ENCODE measurements at places on chromosomes 5 and 9.

DNA sequence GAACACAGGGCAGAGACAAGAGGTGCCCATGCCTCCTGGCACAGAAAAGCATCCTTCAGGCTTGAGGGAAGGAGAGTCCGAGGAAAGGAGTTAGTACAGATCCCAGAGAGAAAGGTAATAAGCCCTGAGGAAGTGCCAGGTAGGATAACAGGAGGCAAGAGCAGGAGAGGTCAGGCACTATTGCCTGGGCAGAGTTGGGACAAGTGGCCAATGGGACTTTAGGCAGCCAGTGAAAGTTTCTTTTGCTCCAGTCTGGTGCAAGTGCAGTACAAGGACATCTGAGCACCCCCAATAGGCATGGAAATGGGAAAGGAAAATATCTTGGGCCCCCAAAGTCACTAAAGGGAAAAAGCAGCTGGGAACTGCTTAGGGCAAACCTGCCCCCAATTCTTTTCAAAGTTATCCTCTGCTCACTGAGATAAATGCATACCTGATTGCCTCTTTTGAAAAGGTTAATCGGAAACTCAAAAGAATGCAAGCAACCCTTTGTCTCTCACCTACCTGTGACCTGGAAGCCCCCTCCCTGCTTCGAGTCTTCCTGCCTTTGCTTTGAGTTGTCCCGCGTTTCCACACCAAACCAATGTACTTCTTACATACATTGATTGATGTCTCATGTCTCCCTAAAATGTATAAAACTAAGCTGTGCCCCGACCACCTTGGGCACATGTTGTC lies 46.5 kb downstream of the ELOVL7 start:
- no peak for DNase-seq

DNA sequence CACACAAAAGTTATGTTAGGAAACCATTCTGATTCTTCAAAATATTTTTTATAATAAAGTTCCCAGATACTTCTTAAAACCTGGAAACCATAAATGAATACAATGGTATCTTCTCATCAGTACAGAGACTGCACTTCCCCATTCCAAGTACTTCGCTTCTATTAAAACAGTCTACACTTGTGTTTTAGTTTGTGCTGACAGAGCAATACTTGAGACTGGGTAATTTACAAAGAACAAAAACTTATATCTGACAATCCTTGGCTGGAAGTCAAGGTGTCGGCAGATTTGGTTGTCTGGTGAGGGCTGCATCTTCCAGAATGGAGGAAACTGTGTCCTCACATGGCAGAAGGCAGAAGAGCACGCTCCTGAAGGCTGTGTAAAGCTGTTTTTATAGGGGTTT lies 70.1 kb downstream of the RFX3 start:
- no peak for DNase-seq

DNA sequence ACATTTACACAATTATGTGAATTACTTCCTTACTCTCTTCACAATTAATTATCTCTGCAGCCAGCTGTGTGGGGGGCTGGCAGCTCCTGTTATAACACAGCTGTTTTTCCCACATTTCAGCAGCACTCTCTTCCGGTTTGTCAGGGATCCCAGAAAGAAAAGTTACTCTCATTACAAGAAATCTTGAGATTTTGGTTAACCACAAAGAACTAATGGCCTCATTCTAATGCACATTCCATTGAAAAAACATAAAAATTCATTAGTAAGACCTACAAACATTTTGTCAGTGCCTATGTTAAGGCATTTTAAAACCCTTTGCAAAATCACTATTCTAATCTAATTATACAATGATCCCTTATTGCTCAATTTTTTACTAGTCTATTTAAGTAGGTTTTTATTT lies 64.1 kb downstream of the PDE4D start:
- no peak for DNase-seq

DNA sequence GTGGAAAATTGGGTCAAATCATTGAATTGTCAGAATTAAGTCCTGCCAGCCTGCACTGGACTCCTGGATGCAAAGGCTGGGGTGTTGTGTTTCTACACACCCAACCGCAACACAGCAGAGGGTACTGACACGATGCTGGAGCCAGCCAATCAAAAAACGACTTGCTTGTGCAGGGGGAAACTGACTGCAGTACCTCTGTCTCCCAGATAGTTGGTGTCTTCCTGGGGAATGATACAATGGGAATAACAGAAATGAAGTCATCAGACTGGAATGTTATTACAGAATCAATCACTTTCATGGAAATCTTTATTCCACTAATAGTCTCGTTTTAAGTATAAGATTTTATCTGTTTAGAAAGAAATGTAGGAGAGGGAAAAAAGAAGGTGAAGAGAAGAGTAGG lies 330.3 kb downstream of the MLLT3 start:
- no peak for DNase-seq

DNA sequence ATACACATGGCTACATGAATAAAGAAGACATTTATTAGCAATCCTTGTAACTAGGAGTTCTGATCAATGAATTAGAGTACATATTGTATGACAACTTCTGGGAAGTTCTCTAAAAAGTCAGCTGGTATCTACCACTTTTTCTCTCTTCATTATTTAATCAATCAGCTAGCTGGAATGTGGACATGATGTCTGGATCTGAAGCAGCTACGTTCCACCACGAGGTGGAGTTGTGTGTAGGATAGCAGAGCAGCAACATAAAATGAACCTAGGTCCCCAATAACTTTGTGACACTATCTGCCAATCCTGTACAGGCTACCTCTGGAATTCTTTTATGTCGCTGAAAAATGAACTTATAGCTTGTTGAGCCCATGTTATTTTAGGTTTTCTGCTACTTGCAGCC lies 32.9 kb upstream of the ENTREP1 start:
- DNase-seq: no peak

GRCh38 chr9:94639061-94639998 lies at the start of gene FBP1:
FBP1 (minus strand) TSS chr9:94639518; CDS start chr9:94639310, 208 bp downstream.
- no peak for DNase-seq

GRCh38 chr5:50441493-50441955 lies 436 bp upstream of the EMB start:
- DNase-seq: no peak

- DNase-seq: no peak
Observed at GRCh38 chr5:452978-453710, 10.2 kb downstream of the EXOC3 start.

DNA sequence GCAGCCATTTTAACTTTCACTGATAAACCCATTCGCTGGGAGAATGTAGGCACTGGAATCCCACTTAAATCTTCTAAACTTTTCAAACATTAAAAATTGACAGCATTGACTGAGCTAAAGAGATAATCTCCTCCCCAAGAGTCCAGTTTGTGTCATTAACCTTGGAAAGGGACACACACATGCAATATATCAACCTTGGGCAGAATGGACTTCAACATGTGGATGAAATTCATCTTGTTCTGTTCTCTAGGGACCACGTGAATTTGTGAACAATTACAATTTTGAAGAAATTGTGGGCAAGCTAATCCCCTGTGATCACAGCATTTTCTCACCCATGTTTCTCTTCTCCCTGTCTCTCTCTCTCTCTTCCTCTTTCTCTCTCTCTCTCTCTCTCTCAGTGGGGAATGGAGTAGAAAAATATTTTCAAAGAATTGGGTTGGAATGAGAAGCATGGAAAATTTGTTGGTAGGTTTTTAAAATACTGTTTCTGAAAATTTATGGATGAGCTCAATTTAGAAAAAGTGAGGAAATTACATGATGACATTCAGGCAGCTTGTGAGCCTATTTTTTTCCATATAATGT lies 553.7 kb downstream of the EBF1 start:
- DNase-seq: no peak

DNA sequence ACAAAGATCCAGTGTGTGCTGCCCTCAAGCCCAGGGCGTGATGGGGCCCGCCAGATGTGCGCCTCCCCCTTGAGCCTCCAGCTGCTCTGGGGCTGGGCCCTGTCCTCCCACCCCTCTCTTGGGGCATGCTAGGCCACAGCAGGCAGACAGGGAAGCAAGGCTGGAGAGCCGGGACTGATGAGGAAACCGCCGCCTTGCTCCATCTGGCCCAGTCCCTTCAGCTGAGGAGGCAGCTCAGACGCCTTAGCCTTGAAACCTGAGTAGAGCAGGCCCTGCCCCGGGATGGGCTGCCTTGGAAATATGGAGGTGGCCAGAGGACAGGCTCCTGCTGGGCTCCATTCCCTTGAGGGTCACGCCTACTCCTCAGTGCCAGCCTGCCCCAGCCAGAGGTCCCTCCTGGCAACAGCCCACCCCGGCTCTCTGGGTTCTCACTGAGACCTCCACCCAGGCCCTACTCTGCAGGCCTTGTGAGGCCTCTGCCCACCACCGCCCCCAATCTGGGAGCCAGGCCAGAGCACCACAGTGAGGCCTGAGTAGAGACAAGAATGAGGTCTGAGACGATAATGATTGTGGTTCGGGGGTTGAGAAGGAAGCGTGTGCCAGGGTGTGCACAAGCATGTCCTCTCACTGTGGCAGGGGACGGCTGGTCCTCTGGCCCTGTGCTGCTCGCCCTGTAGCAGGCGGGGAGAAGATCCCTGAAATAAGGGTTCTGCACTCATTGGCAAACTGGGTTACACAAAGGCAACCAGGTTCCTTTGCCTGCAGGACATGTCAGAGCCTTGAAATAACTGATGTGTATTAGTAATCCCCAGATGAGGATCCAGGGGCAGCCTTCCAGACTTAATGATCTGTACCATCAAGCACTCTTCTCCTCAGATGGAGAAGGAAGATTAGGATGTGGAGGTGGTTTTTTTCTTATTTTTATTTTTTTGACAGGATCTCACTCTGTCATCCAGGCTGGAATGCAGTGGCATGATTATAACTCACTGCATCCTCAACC lies 30.9 kb downstream of the CXXC5 start:
- no peak for DNase-seq

- DNase-seq: no peak
Observed at GRCh38 chr5:68066277-68066955, 149.1 kb upstream of the PIK3R1 start.

DNA sequence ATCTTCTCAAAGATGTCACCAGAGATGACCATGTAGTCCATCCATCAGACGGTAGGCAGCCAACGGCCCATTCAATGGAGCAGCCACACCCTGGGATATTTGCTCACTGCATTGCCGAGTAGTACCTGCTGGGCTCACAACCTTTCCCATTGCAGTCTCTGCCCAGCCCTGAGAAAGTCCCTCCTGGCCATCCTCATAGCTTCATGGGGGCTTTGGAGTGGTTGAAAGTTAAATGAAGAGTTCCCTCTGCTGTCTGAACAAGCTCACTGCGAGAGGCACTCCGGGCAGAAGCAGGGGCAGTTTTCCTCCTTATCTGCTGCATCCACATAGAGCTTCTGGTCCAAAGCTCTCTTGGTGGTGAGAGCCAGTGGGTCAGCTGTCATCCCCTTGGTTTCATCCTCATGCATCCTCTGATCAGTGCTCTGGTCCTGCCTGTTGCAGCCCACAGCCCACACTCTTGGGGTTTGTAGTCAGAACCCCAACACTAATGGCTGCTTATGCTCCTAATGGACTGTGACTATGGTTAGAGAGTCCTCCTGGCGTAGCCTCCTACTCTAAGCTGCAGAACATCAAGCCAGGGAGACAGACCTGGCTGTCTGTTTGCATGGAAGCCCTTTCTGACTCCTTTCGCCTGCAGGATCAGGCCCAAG lies 23.3 kb downstream of the TNFSF8 start:
- no peak for DNase-seq

- no peak for DNase-seq
Observed at GRCh38 chr5:147756566-147756965, 26.0 kb downstream of the JAKMIP2 start.

DNA sequence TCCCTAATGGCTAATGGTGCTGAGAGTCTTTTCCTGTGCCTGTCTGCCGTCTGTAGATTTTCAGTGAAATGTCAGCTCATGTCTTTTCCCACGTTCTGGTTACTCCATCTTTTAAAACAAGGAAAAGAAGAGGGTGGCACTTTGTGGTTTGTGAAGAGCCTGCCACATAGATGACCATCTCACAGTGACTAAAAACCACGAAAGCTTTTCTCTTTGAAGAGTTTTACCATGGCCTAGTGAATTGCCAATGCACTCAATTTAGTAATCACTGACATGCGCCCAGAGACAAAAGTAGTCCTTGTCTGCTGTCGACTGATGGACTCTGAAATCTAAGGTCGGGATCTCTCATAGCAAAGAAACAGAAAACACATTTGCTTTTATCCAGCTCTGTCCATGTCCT lies 50.4 kb downstream of the SPATA31C2 start:
- no peak for DNase-seq

DNA sequence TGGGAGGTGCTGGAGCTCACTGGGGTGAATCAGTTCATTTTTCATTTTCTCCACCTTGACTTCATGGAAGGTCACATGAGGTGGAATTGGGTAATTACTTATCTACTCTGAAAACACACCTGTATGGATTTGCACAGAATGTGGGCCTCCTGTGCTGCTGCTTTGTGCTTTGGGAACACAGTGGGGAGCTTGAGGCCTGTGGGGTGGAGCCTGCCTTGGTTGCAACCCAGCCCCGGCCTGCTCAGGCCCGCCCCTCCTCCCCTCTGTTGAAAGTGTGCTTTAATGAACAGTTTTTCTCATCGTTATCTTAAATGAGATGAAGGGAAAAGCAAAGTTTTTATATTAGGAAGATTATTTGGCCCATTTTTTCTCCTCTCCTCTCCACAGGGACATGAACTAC lies 28.5 kb upstream of the DMRT3 start:
- no peak for DNase-seq

DNA sequence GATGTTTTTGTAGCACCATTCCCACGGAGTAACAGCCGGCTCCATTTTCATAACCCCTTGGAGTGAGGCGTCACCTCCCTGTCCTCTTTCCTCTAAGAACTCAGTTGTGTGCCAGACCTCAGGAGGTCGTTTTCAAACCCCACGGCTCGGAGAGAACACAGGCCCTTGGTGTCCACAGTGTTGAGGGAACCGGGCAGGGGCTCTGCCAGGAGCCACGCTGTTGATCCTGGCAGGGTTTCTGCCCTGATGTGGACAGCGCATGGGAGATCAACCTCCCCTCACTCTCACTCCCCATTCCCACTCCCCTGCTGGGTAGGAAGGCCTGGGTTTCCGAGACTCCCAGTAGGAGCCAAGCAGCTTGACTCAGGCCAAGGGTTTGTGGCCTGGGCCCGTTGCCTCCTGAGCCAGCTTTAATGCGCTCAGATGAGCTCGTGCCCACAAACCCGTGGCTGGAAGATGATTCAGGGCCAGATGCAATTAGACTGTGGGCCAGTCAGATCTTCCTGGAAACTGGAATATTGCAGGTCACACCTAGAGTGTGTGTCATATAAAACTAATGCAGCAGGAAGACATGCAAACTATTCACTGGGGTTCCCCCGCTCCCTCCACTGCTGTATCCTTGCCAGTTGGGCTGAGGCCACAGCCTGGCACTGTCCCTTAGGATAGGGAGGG lies 133.4 kb downstream of the SLC12A2 start:
- no peak for DNase-seq

GRCh38 chr5:173697931-173698579 lies 81.6 kb upstream of the BOD1 start:
- DNase-seq: no peak

- no peak for DNase-seq
Observed at GRCh38 chr9:20640331-20641187, 18.3 kb upstream of the MLLT3 start.

- no peak for DNase-seq
Observed at GRCh38 chr9:107606149-107606790, 116.7 kb upstream of the KLF4 start.

GRCh38 chr5:73962801-73963425 lies 336.9 kb downstream of the ARHGEF28 start:
- no peak for DNase-seq

Data from thoracic aorta (tissue), 2 donors.